WTC11 (cell line): ENCODE measurements at places on chromosomes 13 and 19.
A peak's percentile ranks its signal among the peaks of the same experiment; 100 is the strongest.

- DNase-seq: no peak
These were observed 123.7 kb upstream of the FBXL3 start for GRCh38 chr13:77150651-77151050.

GRCh38 chr13:44206434-44206833, 167.2 kb upstream of the SERP2 start:
- no peak for DNase-seq

GRCh38 chr19:14577264-14577663, 5.4 kb upstream of the NDUFB7 start:
- DNase-seq: no peak

GRCh38 chr13:108409730-108410129, 140.2 kb downstream of the TNFSF13B start:
- no peak for DNase-seq

GRCh38 chr13:38381890-38382289, 32.2 kb downstream of the UFM1 start:
- no peak for DNase-seq

GRCh38 chr13:94160875-94161274, 318.6 kb downstream of the DCT start:
- no peak for DNase-seq

DNA sequence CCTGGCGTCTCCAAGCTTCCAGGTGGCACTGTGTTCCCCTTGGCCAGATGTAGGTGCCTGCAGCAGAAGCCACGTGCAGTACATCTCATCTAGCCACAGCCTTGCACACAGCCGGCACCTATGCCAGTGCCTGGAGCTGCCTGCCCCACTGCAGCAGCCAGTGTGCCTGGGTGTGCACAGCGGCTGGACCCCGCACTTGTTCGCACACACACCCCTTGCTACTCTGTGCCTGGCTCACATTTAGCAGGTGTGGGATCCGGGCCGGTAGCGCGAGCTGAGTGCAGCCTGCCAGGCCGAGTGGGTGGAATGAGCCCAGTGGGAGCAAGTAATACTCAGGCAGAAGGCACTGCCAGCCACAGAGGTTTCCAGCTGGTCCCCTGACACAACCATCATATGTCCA, 26.9 kb upstream of the RBM26 start:
- DNase-seq: no peak

DNA sequence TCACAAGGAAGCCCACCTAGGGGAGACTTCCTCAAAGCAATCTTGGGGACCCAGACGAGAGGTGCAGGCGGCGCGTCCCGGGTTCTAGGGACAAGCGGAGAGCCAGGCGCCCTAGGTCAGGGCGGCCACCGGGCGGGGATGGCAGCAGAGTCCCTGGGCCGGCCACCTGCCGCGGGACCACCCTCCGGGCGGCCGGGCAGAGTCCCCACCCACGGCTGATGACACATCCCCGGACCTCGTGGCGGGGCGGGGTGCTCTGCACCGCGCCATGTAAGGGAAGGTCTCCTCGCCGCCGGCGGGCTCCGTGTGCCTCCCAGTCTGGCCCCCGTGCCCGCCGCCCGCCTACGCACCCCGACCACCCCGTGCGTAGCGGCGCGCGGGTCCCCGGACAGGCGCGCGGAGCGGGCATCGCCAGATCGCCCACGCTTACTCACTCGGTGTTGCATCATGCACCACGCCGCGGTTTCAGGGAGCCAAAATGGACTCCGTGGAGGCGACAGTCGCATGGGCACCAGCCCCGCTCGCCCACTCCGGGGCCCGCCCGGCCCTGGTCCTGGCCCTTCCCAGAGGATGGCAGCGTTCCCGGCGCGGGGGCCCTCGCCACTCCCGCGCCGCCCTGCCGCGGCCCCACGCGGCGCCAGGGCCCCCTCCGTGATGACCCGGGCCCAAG, 643 bp downstream of the SLC7A1 start:
- DNase-seq: no peak

DNA sequence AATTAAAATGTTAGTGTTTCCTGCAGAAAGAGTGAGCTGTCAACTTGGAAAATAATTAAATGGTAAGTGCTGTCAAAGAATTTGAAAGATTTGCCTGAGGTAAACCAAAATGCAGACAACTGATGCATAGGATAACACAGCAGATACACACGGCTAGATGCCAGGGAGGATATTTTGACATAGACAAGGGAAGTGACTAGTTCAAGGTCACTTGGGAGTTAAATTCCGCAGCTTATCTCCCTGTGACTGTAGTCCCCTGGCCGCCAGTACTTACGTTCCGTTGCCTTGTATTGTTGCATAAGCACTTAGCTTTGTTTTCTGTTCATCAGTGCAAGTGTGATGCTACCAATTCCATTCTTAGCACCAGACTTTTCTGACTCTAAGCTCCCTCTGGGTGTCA, 247.3 kb upstream of the MAB21L1 start:
- DNase-seq: no peak

GRCh38 chr19:58318297-58318696, 8.5 kb upstream of the ZSCAN22 start:
- DNase-seq: no peak

DNA sequence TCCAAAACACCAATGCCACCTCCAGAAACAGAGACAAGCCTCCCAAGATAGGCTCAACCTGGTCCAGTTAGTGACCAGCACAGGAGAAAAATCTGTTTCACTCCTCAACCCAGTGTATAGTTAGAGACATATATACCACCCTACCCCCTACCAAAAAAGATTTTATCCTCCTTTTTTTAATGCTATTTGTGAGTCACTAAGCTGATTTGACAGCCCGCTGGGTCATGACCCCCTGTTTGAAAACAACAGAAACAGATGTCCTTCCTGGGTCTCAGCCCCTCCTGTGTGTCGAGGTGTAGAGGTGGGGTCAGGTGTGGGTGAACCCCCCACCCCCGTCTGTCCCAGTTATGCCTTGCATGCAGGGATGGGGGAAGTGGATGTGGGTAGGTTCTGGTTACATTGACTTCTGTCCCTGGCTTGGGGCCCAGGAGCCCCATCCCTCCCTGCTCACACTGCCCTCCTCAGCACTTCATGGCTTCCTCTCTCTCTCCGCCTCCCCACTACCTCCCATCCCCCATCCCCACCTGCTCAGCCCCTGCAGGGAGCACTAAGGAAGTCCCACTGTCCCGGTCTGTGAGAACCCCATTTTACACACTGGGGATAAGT, 14.0 kb upstream of the TOMM40 start:
- no peak for DNase-seq

DNA sequence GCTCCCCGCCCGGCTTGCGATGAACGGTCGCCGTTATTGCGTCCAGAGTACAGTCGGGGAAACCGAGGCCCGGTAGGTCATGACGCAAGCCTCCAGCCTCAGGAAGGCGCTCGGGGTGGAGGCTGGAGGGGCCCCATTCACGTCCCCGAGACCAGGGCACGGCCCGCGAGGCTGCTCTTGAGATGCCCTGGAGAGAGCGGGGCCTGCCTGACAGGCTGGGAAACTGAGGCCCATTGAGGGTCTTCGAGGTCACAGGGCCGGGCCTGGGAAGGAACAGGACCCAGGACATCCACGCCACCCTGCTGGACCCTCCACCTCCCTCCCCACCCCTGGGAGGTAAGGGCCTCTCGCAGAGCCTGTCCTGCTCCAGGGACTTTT, 367 bp downstream of the NDUFS7 start:
- no peak for DNase-seq

DNA sequence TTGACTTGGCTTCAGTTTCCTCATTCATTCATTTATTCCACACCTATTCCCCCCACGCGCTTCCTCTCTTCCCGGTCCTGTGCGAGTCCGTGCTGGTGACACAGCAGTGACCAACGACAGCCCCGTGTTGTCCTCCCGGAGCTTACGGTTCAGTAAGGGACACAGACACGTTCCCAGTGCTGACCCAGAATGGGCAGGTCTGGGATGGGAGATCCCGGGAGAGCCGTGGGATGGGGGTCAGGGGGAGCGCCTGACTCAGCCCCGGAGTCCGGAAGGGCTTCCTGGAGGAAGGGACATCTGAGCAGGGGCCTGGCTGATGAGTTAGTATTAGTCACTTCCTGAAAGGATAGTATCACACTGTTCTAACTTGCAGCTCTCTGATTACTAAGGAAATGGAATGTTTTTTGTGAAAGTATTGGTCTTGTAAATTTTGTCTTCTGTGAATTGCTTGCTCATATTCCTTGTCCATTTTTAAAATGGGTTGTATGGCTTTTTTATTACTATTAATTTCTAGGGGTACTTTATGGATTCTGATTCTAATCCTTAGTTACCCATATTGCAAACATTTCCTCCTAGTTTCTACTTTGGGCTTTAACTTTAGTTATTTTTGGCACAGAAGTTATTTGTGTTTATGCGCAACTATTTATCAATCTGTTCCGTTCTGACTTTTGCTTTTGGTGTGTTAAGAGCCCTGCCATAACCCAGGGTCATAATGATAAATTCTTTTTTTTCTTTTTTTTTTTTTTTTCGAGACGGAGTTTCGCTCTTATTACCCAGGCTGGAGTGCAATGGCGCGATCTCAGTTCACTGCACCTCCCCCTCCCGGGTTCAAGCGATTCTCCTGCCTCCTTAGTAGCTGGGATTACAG, 708 bp upstream of the ERCC1 start:
- peak; percentile 60 for DNase-seq

DNA sequence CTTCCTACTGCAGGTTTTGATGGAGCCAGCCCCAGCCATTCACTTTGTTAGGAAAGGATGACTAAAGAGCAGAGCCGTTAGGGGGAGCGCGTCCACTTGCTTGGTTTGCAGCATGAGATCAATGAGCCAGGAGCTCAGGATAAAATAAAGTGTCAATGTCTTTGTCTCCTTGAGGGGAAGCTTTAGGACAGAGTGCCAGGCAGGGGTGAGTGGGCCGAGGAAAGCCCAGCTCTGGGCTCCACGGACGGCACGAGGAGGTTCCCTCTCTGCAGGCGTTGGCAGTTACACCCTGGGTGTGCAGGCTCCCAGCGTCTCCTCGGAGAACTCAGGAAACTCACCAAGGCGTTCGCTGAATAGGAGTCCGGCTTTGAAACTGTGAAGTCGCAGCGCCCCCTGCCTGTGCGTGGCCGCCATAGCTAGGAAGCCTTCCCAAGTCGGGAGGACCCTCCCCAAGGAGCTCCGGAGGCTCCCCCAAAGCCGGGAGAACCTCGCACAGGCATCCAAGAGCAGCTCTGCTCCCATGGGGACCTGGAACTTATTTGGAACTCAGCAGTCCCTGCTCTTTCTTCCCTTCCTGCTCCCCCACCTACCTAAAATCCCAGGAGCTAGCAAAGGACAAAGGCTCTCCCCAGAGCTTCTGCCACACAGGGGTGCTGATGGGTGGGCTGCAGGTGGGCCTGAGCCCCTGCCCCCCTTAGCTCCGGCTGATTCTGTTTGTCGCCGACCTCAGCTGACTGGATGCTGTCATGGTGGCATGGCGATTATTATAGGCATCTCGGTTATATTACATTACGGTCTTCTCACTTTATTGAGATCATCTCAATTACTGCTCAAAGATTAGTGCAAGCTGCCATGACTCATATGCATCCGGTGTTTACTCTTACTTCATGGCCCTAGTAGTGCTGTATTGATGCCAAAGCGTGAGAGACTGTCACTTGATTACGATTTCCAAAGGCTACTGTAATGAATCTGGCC, 34.4 kb downstream of the GSX1 start:
- DNase-seq: peak; percentile 96

- no peak for DNase-seq
These were observed 26.3 kb upstream of the KL start for GRCh38 chr13:32989942-32990341.

- DNase-seq: no peak
These were observed 2.6 kb downstream of the CIRBP start for GRCh38 chr19:1271528-1272422.

DNA sequence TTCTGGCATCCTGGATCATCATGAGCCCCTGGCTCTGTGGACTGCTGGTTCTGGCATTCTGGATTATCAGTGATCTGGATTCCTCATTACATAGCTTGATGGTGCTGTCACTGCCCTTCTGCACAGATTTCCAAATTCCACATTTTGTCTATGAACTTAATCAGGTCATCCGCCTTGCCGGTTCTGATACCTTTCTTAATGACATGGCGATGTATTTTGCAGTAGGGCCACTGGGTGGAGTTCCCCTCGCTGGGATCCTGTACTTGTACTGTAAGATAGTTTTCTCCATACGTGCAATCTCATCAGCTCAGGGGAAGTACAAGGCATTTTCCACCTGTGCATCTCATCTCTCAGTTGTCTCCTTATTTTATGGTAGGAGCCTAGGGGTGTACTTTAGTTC, 24.4 kb upstream of the OR7C2 start:
- DNase-seq: no peak

DNA sequence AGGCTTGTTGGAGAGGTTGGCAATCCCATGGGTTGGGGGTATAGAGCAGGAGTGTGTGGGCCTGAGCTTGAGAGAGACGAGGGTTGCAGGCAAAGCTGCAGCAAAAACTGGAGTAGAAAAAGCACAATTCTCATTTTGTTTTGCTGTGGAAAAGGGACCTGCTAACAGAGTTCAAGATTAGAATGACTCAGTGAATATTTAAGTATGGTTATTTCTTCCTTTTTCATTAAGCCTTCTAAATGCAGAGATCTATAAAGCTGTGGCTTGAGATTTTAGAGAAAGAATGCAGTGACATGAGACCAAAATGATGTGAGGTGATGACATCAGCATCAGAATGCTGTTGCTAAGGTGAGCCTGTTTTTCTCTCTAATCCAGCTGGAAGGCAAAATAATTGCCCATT, 10.8 kb upstream of the MBNL2 start:
- no peak for DNase-seq

GRCh38 chr13:72505376-72505775, 222.1 kb downstream of the MZT1 start:
- no peak for DNase-seq

- no peak for DNase-seq
These were observed 34.0 kb downstream of the KLF5 start for GRCh38 chr13:73092829-73093228.

- no peak for DNase-seq
These were observed 12.7 kb downstream of the ZNF574 start for GRCh38 chr19:42088471-42089190.

- DNase-seq: peak; percentile 94
These were observed 8.2 kb upstream of the MEIS3 start for GRCh38 chr19:47427241-47428176.

GRCh38 chr13:102868366-102868936, 22.6 kb downstream of the ERCC5 start:
- no peak for DNase-seq

DNA sequence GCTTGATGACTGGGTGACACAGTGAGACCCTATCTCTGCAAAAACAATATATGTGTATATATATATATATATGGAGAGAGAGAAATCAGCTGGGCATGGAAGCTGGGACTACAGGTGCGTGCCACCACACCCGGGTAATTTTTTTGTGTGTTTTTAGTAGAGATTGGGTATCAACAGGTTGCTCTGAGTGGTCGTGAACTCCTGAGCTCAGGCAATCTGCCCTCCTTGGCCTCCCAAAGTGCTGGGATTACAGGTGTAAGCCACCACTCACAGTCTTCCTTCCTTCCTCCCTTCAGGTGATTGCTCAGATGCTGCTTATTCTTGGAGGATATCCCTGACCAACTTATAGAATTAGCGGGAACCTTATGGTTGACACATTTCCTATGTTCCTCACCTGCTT, 41.9 kb downstream of the ERICH4 start:
- DNase-seq: no peak

- DNase-seq: no peak
These were observed 38.3 kb downstream of the AP1M1 start for GRCh38 chr19:16235811-16236652.

GRCh38 chr19:38718747-38719543, 25.3 kb downstream of the CAPN12 start:
- DNase-seq: peak; percentile 67
